IPS DF 19.7 (cell line): ENCODE measurements at places on chromosomes 12 and 14.

GRCh38 chr14:85090681-85091080, 439.3 kb upstream of the FLRT2 start:
- DNase-seq: no peak

DNA sequence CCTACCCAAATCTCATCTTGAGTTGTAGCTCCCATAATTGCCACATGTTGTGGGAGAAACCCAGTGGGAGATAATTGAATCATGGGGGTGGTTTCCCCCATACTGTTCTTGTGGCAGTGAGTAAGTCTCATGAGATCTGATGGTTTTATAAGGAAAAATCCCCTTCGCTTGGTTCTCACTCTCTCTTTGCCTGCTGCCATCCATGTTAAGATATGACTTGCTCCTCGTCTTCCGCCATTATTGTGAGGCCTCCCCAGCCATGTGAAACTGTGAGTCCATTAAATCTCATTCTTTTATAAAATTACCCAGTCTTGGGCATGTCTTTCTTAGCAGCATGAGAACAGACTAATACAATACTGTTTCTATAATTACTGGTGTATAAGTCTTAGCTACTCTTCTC, 6.5 kb upstream of the BCAT1 start:
- no peak for DNase-seq

DNA sequence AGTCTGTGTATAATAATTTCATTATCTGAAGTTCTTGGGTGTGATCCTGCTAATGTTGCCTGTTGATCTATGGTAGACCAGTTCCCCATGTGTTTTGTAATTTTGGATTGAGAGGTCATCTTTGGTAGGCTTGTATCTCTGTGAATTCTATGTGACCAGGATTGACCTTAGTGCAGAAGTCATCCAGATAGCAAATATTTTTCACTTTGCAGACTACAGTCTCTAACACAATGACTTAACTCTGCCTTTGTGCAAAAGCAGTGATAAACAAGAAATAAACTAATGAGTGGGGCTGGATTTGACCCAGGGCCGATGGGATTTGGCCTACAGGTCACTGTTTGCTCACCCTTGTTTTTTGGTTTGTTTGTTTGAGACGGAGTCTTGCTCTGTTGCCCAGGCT, 144.6 kb upstream of the MYL2 start:
- DNase-seq: no peak

GRCh38 chr14:34937442-34937841, 45.4 kb upstream of the SRP54 start:
- DNase-seq: no peak

DNA sequence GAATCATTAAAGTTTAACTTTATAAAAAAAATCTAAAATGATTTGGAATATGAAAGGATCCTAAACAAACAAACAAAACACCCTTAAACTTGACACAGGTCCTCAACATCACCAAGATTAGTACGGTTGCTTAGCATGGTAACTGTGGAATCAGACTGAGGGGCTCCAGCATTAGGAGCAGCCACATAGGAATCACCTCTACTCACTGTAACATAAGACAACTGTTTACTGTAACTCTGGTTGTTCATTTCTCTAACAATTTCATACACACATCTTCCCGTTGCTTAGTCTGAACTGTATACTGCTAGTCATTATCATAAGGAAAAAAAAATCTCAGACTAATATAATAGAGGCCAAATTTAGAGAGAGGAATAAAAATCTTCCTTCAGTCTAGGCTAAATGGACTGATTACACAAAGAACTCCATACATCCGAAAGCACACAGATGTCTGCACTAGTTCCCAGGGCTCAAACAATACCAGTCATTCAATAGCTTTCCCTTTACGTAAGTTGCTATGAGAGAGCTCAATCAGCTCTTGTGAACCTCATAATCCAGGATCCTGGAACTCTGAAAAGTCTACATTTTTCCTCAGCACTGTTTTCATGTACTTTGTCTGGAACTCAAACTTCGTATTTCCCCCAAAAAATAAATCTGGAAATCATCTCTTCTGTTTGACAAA, 26.0 kb downstream of the LRP6 start:
- DNase-seq: no peak

DNA sequence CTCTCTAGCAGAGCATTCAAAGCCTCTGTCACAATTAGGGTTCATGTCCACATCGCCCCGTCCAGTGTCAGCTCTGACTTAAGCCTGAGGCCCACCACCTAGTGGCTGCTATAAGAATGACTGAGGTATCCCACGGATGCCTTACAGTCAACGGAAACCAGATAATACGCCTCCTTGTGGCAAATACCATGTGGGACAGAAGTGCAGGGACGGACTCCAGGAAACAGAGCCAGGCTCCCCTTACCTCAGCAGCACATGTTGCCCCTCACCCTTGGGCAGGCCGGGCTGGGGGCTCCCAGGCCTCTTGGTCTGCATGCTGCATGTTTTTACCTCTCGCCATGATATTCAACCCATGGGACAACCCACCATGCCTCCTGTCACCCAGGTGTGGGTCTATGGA, 86.3 kb downstream of the VWF start:
- DNase-seq: peak; percentile 94

DNA sequence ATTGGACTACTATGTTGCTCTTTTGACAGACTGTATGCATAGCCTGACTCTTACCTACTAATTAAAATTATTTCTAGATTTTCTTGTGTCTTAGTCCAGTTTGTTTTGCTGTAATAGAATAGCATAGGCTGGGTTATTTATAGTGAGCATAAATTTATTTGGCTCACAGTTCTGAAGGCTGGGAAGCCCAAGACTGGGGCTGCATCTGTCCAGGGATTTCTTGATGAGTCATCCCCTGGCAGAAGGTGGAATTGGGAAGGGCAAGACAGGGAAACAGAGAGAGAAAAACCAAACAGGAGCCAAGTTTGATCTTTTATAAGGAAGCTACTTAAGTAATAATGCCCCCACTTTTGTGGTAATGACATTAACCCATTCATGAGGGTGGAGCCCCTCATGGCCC, 759.2 kb upstream of the LRFN5 start:
- no peak for DNase-seq

GRCh38 chr12:93361151-93361919, 16.4 kb upstream of the NUDT4 start:
- no peak for DNase-seq

- no peak for DNase-seq
These were observed 127.5 kb downstream of the TGFB3 start for GRCh38 chr14:75854111-75854799.

DNA sequence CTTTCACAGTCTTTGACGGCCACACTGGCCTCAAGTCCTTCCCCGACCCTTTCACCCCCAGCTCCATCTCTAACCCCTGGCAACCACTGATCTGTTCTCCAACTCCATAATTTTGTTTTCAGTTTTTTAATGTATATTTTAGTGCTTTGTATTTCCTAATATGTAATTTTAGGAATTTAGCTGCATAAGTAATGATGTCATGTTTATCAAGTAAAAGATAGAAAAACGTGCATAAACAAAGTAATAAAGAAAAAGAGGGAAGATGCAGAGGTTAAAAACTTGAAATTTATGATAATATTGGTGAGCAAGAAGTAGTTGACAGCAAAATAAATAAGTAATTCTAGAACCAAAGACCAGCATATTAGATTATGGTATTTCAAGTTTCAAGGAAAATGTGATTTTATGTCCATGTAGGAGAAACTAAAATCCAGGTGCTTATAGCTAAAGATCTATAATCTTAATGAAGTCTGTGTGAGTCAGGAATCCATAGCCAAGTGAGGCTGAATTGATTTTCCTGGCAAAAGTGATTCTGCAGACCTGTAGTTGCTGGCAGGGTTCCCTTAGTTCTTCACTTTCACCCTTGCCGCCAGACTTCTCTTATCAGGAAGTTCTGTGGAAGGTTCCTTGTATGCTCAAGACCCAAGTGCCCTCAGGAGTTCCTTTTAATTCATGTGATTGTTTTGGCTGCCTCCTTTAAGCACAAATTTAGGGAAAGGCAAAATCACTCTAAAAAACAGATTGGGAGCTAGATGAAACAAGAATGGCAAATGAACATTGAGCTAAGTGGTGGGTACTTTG, 24.4 kb downstream of the FBXW8 start:
- DNase-seq: no peak

GRCh38 chr12:100163416-100164152, 20.9 kb upstream of the BLTP3B start:
- DNase-seq: peak; percentile 85

- DNase-seq: no peak
These were observed 685.6 kb downstream of the RPS29 start for GRCh38 chr14:48900565-48900964.

GRCh38 chr14:41607966-41608663, 1.4 kb downstream of the LRFN5 start:
- no peak for DNase-seq

DNA sequence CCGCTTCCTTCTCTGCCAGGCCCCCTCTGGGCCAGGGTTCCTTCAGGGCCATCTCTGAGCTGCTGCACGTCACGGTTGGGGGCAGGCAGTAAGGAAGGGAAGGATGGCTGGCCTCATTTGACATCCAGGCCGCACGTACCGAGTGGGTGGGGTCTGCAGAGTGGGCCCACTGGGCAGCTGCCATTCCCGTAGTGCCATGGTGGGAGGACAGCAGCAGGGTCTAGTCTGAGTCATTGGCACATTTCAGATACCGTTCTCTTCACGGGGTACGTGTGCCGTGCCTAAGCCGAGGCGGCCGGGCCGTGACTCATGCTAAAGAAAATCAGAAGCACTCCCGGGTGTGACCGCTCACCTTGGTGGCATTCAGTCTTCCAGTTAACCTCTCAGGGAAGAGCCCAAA, 43.9 kb downstream of the IL31 start:
- DNase-seq: no peak

DNA sequence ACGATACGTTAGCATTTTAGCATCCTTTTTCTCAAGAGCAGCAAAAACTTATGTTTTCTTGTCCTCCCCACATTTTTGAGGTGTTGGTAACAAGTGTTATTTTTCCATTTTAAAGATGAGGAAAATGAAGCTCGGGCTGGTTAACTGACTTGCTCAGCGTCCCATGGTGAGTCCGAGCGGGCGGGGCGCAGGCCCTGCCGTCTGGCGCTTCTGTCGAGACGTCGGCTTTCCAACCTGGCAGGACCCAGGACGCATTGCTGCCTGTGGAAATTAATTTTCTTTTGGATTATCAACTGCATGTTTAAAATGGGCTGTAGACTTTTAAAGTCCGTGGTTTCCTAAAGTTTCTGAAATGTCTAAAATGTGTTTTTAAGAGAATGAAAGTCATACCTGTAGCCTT, 30.4 kb downstream of the XRCC3 start:
- DNase-seq: no peak
